ENCODE measurements at places on chromosomes 4 and X.

- DNase-seq = peak; percentile 24
Observed at GRCh38 chr4:26130173-26130572, 190.6 kb upstream of the RBPJ start.

DNA sequence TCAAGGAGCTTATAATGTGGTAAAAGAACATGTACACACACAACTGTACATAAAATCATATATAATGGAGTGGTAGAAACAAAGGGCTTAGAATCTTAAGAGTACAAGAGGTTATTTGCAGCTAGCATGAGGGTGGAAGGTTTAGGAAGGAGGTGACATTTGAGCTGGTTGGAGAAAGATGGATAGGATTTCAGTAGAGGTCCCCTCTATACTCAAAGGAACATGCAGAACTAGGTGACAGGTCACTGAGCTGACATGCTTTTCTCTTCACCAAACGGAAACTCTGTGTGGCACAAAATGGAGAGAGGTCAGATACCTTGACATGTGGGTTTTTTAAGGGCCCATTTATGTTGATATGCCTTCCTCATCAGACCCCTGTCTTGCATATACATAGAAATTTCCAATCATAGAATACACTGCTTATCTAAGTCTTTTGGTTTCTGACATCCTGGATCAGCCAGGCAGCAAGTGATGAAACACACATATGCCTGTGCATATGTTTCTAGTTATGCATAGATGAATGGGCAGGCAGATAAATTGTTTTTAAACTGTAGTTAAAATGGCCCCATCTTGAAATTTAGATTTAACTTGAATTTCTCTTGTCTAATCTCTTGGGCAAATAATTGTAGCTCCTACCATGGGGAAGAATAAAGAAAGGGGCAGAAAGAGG, 29.3 kb downstream of the CLCN5 start:
- DNase-seq = no peak

DNA sequence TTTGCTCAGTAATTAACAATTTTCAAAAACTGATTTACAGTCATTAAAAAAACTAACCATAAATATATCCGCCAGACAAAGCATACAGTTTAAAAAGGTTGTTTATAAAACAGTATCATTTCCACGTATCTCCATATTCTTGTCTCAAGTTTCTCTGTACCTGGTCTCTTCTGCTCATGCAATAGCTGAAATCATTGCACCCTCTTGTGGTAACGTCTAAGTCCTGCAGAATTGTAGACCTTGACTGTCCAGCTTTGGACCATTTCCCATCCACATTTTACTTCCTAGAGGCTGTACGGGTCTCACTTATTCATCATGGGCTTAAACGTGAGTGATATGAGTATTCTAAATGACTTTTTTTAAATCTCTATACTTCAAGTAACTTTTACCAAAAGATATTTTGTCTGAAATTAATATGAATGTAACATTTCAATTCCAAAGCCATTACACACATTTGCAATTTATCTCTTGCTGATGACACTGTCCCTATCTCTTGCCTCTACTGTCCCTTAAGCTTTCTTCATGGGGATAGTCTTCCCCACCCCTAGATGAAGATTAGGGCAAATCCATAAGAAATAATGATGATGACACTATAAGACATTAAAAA, 118.5 kb downstream of the BTC start:
- peak; percentile 26 for DNase-seq

- no peak for DNase-seq
Observed at GRCh38 chrX:23292988-23293651, 41.5 kb upstream of the PTCHD1 start.

- no peak for DNase-seq
Observed at GRCh38 chr4:87050596-87050995, 115.8 kb downstream of the AFF1 start.

Data from CD4-positive, alpha-beta T cell treated with Interleukin-2 at 100 ng/mL for 4 hours (primary cell).